ENCODE measurements at places on chromosomes 7 and 10.
A peak's percentile ranks its signal among the peaks of the same experiment; 100 is the strongest.

GRCh38 chr10:114291076-114291475 lies 52.0 kb downstream of the VWA2 start:
- no peak for DNase-seq

DNA sequence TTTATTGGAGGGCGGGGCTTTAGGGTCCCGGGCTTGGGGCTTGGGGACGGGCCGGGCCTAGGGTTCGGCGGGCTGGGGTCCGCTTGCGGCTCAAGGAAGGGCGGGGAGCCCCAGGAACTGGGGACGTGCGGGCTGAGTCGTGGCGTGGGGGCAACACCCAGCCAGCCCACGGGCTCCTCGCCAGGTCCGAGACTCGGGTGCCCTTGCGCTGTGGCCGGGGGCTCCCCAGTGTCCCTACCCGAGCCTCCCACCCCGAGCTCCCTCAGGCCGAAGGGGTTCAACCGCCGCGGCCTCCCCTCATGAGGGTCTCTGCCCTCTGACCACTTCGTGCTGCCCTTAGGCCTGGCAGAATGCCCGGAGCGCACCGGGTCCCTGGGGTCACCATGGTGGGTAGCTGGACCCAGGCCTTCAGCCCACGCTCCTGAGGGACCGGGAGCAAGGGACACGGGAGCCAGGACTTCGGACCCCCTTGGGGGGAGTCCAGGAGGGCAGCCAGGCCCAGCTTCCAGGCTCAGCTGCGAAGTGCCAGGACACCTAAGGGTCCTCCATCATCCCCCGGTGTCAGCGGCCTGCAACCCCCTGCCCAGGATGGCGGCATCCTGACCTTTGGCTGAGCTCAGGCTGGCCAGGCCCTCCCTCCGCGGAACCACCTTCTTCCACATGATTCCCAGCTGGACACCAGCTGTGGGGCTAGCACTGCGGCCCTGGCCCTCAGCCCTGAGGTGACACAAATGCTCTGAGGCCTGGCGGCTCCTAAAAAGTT lies 524 bp upstream of the FUOM start:
- no peak for DNase-seq

GRCh38 chr10:35172146-35172545 lies 45.5 kb downstream of the CREM start:
- DNase-seq: peak; percentile 53

GRCh38 chr7:22238354-22239311 lies 118.3 kb downstream of the RAPGEF5 start:
- DNase-seq: peak; percentile 26

DNA sequence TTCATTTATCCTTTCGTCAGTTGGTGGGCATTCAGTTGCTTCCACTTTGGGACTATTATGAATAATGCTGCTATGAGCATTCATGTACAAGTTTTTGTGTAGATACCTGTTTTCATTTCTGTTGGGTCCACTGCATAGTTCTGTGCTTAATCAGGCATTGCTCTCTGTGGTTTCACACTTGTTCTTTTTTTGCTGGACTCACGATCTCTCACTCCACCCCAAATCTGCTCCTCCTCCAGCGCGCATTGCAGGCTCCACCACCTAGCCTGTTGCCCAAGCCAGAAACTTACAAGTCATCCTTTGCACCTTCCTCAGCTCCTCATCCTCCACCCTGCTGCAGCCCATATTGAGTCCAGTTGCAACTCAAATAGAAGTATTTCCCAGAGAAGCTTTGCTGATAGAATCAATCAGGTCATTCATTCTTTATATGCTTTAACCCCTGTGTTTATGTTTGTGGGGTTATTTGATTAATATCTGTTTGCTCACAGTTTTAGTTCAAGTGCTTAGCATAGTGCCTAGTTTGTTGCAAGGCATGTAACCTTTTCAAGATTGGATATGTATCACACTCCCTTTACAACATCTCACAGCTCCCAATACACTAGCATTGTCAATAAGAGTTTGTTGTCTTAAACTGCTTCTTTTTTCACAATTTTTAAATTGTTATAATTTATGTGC lies 16.6 kb upstream of the AFAP1L2 start:
- no peak for DNase-seq

GRCh38 chr10:24720096-24720495 lies 3.6 kb downstream of the ARHGAP21 start:
- no peak for DNase-seq

DNA sequence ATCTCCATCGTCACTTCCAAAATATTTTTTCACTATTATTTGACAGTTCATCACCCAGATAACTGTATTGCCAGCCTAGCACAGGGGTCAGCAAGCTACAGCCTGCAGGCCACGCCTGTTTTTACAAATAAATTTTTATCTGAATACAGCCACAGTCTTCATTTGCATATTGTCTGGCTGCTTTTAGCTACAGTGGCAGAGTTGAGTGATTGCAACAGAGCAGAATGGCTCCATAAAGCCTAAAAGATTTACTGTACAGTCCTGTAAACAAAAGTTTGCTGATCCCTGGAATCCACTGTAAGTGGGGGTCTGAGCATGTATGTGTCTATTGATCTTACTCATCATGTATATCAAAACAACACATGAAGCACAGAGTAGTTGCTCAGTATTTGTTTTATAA lies 45.9 kb upstream of the GNAI1 start:
- no peak for DNase-seq

GRCh38 chr10:105288026-105288425 lies 646.9 kb downstream of the SORCS3 start:
- no peak for DNase-seq
